Activated T-helper 1 cell treated with anti-CD3 and anti-CD28 coated beads, Interleukin-2, amount 50 U/mL, for 16 hours (primary cell): ENCODE measurements at places on chromosomes 12 and 14.

DNA sequence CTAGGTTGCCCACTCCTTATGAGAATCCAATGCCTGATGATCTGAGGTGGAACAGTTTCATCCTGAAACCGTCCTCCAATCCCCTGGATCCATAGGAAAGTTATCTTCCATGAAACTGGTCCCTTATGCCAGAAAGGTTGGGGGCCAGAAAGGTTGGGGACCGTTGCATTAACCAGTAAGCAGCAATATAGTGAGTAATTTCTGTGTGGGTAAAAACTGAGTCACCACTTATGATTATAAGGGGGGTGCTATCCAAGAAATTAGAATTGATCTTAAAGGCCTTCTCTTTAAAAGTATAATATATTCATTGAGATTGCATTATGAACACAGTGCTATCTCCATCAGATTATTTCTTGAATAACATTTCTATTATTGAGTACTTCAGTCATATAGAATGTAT, 97.2 kb downstream of the PCNX1 start:
- no peak for DNase-seq

DNA sequence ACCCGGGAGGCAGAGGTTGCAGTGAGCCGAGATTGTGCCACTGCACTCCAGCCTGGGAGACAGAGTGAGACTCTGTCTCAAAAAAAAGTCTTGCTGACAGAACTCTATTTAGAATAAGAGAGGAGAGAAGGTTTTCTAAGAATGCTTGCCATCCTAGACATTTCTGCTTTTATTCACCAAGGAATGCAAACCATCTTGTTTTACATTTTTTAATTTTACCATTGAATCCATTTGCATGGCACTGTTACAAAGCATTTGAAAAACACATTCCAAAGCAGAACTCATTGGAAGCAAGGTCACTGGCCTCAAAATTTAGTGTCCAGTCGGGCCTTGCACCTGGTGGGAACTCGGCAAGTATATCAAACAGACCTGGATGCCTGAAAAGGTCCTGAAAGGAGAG, 44.2 kb upstream of the RASSF3 start:
- DNase-seq = no peak

DNA sequence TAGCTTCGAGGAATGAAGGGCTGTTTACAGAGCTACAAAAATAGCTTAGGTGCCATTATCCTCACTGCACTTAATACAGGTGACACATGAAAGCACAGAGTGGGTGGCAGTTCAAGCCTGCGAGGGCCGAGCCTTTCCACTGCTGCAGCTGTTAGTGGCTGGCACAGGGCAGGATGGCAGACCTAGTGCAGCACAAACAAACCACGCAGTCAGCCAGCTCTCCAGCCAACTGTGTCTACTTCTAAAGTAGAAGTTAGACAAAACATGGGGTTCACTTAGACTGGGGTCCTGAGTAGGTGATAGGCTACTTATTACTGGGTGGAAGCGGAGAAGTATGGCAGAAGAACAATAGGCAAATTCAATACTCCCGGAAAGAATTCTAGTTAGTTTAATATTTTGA, 95.4 kb downstream of the DUSP16 start:
- no peak for DNase-seq

- DNase-seq = no peak
Observed at GRCh38 chr12:81128930-81129554, 51.2 kb downstream of the ACSS3 start.

GRCh38 chr14:99127651-99128167, 144.3 kb downstream of the BCL11B start:
- no peak for DNase-seq

GRCh38 chr12:18752947-18753346, 15.0 kb downstream of the CAPZA3 start:
- DNase-seq = no peak

- DNase-seq = no peak
Observed at GRCh38 chr14:100881211-100882025, 22.1 kb downstream of the RTL1 start.

- DNase-seq = no peak
Observed at GRCh38 chr14:52551696-52552062, 626 bp downstream of the TXNDC16 start.

GRCh38 chr12:569803-570434, 93.3 kb downstream of the NINJ2 start:
- peak; percentile 75 for DNase-seq
